ENCODE measurements at places on chromosomes 7 and 10. TPM values are rescaled to one million over a fixed set of nuclear protein-coding genes. Genes with fewer than 3 reads are reported as not detected.

The PODXL gene
- 1.3 TPM for total RNA-seq

GRCh38 chr10:124019886-124020797 lies 73.3 kb downstream of the CHST15 start:
- DNase-seq: no peak

- no peak for DNase-seq
Measured at GRCh38 chr7:84331616-84332015, 137.0 kb upstream of the SEMA3A start.

DNA sequence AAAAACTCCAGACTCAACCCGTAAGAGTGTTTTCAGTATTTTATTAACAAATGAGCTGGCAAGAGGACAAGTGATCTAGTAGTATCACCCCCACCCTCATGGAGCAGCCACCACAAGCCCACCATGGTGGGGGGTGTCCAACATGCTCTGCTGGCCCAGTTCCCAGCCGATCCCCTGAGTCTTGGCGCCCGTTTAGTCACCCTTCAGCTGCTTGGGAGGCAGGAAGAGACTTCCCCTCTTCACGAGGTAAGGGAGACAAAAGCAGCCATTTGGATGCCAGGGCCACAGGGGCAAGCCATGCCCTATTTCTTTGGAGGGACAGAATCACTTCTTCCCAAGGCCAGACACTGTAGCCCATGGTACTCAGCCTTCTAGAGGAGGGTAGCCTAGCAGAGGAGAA lies 54.1 kb downstream of the NOD1 start:
- DNase-seq: no peak

DNA sequence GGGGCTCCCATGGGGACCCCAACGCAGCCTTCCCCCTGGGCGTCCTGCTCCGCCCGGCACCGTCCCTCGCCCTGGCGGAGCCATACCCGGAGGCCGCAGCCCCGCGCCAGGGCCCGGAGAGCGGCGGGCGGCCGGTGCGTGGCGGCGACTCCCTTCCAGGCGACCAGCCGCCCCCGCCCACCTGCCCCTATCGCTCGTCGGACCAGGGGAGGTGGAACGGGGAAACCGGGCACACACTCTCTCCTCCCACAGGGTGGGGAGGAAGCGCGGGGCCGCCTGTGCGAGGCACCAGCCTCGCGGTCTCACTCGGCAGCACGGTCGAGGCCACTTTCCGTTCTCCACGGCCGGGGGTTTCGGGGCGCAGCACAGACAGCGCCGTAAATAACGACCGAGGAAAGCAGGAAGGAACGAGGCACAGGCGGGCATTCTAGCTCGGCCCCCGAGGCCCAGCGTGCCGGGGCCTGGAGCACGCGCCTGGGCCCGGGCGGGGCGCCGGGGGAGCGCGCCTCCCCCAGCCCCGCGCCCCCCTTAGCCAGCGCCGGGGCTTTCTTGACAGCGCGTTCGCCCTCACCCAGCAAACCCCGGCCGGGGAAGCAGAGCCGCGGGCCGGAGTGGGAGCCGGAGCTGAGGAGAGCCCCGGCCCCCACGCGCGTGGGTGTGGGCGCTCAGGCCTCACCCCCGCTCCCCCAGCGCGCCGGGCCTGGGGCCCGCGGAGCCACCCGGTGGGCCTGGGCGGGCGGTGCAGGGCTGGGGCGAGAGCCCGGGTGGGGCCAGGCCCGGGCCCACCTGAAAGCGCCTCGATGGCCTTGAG lies 936 bp downstream of the IGF2BP3 start:
- DNase-seq: peak; percentile 39

All from activated CD4-positive, alpha-beta memory T cell treated with anti-CD3 and anti-CD28 coated beads for 36 hours (primary cell).